ENCODE measurements at places on chromosomes 5 and 9. TPM values are rescaled to one million over a fixed set of nuclear protein-coding genes. Genes with fewer than 3 reads are reported as not detected.

Gene SLC46A2
- total RNA-seq: not detected

Gene CYSRT1
- 4.7 TPM for total RNA-seq

Gene LMX1B
- total RNA-seq: 1.8 TPM

Gene EXD3
- 4.9 TPM for total RNA-seq

Gene CDC20B
- total RNA-seq: 0.08 TPM

Gene ZDHHC21
- total RNA-seq: 2.1 TPM

Gene AK8
- 1.1 TPM for total RNA-seq
